ENCODE measurements at places on chromosomes 4 and X. TPM values are rescaled to one million over a fixed set of nuclear protein-coding genes. Genes with fewer than 3 reads are reported as not detected.

The L1CAM gene
- total RNA-seq: 2.1 TPM

The USP26 gene
- total RNA-seq: not detected

The GJB1 gene
- total RNA-seq: not detected

The FGF5 gene
- not detected for total RNA-seq

The SLC39A8 gene
- 18.6 TPM for total RNA-seq

The AFP gene
- total RNA-seq: not detected

The IL3RA gene
- total RNA-seq: 1.2 TPM

The ACOT9 gene
- total RNA-seq: 51.6 TPM

The FATE1 gene
- total RNA-seq: not detected

The AMBN gene
- total RNA-seq: not detected

The RBM47 gene
- total RNA-seq: 1.5 TPM

The IBSP gene
- not detected for total RNA-seq

The UGT2B7 gene
- not detected for total RNA-seq

The BLTP1 gene
- total RNA-seq: 108 TPM

The IL2RG gene
- total RNA-seq: 504 TPM

The SMPX gene
- not detected for total RNA-seq

The COL4A5 gene
- not detected for total RNA-seq

The HTN3 gene
- not detected for total RNA-seq

The SSX4 gene
- total RNA-seq: not detected

The NXF2B gene
- not detected for total RNA-seq

The F8A3 gene
- 4.8 TPM for total RNA-seq

The SMIM31 gene
- not detected for total RNA-seq

The ATP2B3 gene
- total RNA-seq: not detected

The SPANXN4 gene
- not detected for total RNA-seq

Measured in CD4-positive, CD25-positive, alpha-beta regulatory T cell (primary cell).